NCI-H1092 (cell line): ENCODE measurements at places on chromosomes 12 and 14.

DNA sequence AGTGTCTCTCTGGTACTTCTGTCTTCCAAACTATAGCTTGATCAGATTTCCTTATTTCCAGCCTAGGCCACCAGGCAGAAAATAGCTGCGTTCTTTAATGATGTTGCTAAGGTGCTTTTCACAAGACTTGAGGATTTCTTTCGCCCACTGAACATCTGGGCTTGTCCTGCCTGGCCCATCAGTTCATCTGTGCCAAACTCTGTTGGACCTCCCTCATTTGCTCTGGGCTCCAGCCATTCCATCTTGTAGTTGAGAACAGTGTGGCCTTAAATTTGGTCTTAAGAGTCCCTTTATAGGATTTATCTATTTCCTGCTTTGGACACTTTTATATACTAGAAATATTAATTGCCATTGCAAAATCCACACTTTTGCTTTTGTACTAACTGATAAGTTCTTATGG is 109.6 kb downstream of the TTLL5 start:
- DNase-seq: no peak

GRCh38 chr14:94633121-94633520 is 20.9 kb downstream of the SERPINA3 start:
- no peak for DNase-seq

- no peak for DNase-seq
These were observed 37.6 kb downstream of the DCP1B start for GRCh38 chr12:1966561-1967226.

DNA sequence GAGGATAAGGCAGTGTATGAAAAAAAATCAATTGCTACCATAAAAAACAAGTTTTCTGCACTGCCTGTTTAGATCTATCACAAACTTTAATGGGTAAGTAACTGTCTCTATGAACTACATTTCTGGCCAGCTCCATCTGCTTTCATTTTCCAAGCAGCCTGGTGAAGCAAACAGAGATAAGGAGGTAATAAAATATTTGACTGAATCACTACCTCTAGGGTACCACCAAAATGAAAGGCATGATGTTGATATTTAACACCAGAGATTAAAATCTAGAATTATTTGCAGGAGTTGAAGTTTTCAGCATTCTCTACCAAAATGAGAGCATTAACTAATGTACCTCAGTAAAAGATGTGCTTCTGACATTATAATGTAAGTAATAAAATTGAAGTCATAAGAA is 863.5 kb upstream of the MGAT4C start:
- no peak for DNase-seq

- DNase-seq: no peak
These were observed 46.9 kb upstream of the MDM1 start for GRCh38 chr12:68378872-68379606.

GRCh38 chr12:27462851-27463250 is 16.3 kb downstream of the SMCO2 start:
- DNase-seq: no peak

- no peak for DNase-seq
These were observed at the start of gene TMEM30B for GRCh38 chr14:61281186-61281947. TSS of gene TMEM30B (minus strand) at chr14:61281338. CDS start at chr14:61281147, 191 bp downstream.

DNA sequence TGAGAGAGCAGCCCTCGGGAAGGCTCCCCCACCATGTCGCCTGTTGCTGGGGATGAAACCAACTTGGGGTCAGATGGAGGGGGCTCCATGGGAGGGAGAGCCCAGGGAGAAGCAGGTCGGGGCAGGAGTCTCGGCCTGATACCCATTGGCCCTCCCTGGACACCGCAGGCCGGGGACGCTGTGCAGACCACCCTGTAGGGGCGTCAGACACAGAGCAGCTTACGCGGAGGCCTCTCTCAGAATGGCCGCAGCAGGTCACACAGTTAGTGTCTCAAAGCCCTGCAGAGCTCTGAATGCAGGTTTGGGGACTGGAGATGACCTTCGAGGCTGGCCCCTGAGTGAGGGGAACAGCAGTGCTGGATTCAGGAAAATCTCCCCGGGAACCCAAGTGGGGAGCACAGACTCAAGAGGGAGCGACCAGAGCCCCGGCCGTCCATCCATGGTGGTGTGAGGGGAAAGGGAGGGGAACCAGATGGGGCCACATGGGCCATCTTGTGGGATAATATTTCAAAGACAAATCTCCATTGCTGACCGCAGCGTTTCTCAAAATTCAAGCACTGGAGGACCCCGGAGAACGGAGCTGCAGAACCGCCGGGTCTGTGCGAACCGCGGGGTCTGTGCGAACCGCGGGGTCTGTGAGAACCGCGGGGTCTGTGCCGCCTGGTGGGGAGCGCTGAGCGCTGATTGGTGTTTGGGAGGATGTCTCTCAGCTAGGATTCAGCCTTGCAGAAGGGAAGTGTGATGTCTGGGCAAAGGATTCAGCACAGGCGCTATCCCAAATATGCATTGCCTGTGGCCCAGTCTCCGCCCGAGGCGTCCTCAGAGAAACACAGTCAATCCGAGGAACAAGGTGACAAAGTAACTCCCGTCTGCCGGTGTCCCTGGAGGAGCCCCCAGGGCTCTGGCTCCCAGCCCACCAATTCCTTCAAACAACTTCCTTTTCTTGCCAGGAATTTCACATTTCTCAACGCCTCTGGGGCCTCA is 324.4 kb upstream of the RTL1 start:
- no peak for DNase-seq

DNA sequence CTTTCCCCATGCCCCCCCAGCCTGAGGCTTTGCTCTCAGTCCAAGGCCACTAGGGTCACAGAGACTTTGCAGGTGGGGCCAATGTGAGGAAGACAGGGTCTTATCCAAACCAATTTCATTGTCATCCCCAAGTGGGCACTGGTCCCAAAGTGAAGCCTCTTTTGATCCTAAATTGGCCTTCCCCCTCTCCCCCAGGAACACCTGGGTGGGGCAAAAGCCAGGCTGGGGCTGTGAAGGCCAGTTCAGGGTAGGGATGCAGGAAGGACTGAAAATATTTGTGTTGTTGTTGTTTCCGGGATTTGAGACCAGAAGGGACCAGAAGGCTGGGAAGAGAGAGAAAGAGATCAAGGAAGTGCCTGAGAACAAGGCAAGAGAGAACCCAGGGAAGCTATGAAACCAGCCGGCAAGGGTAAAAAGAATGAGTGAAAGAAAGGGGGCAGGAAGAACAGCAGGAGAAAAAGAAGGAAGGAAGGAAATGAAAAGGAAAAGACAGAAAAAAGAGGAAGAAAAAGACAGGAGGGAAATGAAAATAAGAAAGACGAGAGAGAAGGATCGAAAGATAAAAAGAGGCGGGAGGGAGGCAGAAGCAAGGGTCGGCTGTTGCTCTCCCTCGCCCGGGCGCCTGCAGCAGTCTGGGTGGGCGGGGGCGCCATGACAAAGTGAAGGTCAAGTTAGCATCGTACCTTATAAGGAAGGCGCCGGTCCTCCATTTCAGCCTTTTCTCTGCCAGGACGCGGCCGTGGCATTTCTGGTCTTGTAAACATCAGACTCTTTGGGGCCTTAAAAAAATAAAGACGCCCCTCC is 7.4 kb upstream of the HOXC11 start:
- DNase-seq: no peak

DNA sequence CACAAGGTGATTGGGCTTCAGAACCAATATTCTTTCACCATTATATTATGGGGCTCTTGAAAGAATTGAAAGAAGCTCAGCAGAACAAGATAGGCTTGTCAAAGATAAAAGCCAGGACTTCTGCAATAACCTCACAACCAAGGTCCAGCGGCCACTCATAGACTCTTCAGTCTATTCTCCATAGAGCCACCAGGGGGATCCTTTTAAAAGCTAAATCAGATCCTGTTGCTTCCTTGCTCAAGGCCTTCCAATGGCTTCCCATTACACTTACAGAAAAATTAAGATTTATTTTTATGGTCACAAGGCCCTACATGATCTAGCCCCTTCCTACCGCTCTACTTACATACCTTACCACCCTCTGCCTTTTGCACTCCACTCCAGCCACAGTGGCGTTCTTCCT is 169.6 kb downstream of the C12orf42 start:
- DNase-seq: no peak

GRCh38 chr12:69921831-69922230 is 96.8 kb downstream of the MYRFL start:
- DNase-seq: no peak
